ENCODE measurements at places on chromosomes 6 and 20.

GRCh38 chr6:4941782-4942672 lies 61.8 kb downstream of the RPP40 start:
- peak; percentile 79 for DNase-seq

DNA sequence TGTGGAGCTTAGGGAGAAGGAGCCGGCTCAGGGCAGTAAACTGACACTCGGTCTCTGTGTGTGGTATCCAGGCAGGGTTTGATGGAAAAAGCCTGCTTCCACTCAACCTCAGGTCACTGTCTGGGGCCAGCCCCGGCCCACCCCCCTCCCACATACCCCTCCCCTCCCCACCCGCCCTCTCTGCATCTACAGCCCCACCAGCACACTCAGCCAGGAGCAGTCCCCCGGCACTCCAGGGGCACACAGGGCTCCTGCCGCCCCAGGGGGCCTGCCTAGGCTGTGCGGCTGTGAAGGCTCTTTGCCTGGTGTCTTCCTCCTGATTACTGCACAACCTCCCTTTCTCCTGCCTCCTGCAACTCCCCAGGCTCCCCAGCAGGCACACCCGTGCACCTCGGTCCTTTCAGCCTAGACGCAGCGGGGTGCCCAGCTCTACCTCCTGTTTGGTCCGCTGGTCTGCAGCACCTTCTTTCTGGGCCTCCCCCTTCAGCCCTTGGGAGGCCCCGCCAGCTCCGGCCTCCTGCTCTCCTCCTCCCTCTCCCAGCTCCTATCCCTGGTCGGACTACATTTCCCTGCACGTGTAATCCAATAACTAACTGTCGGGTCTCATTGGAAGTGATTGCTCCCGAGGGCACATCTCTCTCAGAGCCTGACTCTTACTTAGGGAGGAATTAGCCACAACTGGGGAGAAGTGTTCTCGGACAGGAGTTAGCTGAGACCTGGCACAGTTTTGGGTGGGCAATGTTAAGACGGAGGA lies 1.3 kb upstream of the FOXF2 start:
- DNase-seq, result no peak

DNA sequence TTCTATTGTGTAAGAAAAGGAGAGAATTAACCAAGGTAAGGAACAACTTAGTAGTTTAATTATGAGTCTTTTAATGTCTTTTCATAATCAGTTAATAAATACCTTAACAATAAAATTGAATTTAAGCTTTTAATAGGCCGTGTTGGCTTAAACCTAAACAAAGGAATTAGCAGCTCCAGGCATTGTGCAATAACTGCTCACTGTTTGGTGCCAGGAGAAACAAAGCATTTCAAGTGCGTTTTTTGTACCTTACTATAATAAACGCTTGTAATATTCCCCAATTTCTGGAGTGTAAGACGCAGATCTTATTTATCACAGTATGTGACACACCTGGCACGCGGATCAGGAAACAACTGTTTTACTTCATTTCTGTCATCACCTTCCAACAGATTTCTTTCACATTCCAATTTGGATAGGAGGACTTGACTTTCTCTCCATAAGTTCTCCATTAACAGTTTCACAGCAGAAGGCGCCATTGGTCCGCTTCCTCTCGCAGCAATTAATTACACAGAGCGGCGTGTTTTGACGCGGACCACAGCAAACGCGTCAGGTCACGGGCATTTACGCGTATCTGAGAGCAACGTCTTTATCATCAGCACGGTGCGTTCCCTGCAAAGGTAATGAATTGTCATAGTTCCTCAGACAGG lies 335.8 kb upstream of the NT5E start:
- no peak for DNase-seq

- DNase-seq, result no peak
Observed at GRCh38 chr6:157568702-157569101, 187.7 kb downstream of the ZDHHC14 start.

- no peak for DNase-seq
Observed at GRCh38 chr6:70315079-70315751, 12.3 kb upstream of the COL9A1 start.

Measured in Kasumi-1 (cell line).